ENCODE measurements at places on chromosomes 16 and 17.

- no peak for DNase-seq
Measured at GRCh38 chr16:85676466-85676865, 12.3 kb downstream of the GINS2 start.

DNA sequence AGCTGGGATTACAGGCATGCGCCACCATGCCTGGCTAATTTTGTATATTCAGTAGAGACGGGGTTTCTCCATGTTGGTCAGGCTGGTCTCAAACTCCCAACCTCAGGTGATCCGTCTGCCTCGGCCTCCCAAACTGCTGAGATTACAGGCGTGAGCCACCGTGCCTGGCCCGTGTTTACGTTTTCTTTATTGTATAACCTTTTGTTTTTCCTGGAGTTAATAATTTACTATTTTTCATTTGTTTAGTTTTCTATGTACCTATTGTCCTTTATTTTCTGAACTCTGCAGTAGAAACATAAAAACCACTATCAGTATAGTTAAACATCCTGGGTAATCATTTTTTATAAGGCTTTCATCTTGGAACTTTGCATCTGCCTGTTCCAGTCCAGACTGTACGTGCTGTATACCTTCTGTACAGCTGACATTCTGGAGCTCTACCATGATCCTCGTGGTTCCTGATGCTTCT, 73.6 kb downstream of the PPM1E start:
- DNase-seq, result no peak

GRCh38 chr17:57672971-57673370, 72.1 kb downstream of the CCDC182 start:
- no peak for DNase-seq

- no peak for DNase-seq
Measured at GRCh38 chr17:10620823-10621222, 36.3 kb downstream of the MYH3 start.

DNA sequence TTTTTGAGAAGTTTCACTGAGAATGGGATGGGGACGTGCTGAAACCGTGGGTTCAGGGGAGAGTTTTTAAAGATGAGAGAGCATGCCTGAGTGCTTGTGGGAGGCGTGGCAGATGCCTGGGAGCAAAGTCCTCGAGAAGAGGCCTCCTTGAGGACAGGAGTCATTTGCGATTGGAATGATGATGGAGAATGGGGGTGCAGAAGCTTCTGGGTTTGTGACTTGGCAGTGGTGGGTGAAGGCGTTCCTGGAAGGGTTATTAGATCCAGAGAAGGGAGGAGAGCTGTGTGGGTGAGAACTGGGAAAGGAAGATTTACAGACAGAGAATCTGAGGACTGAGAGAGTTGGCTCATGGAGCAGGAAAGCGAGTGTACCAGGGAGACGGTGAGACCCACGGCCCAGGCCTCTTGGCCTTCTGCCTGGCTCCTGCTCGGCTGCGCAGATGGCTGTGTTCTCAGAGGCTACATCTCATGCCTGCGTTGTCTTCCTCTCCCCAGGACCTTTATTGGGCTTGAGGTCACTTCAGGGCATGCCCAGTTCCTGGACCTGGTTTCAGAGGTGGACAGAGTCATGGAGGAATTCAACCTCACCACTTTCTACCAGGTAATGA, 8.6 kb upstream of the MMP15 start:
- DNase-seq, result no peak

- DNase-seq, result no peak
Measured at GRCh38 chr17:18016426-18016825, 22.5 kb downstream of the ATPAF2 start.

DNA sequence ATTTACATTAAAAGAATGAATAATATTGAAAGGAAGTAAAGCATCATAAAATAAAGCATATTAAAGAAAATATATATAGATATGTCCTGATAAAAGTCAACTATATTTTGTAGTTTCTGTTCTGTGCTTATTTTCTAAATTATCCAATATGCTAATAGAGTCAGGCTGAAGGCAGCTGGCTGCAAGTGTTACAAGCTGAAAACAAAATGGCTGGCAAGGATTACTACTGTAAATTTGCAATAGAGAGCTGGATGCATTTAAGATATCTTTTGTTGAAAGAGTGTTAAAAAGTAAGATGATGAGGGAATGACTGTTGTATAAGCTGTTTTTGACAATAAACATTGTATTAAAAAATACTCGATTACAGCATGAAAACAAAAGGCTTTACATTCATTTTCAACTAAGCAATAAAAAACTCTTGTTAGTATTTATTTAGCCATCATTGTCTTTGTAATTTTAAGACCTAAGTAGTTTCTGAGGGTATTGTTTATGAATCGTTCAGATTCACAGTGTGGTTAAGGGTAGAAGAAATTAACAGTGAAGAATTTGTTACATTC, 76.3 kb downstream of the TANC2 start:
- no peak for DNase-seq

All from inflammatory macrophage (primary cell).